Effector memory CD8-positive, alpha-beta T cell (primary cell): ENCODE measurements at places on chromosomes 13 and 19.

DNA sequence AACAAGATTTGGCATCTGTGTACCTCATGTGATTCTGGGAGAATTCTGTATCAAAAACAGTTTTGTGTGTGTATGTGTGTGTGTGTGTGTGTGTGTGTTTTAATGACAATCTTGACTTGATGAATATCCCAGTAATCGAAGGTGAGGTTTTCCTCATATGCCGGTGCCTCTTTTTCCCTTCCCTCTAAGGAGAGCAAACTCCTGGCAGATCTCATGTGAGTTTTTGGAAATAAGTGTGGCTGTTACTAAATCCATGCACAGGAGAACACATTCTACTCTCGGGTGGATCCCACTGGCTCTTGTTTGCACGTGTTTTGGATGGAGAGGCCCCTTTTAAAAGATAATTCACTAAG, 29.0 kb upstream of the CEBPG start:
- H3K4me3 ChIP-seq = no peak overlapping the region
- no peaks in the 10 kb centered on the region for H3K36me3 ChIP-seq

DNA sequence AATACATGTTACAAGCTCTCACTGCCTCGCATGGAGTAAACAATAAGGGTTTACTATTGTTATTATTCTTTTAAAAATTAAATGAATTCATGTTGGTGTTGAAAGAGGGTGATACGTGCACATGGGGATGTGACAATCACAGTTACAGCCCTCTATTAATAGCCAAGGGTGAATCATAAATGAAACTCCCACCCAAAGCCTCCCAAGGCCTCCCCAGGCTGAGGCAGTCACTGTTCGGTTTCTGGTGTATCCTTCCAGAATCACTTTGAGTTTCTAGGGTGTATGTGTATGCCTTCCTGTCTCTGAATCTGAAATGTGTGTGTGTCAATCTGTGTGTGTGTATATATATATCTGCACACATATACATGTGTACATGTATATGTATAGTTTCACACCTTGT, 73.4 kb downstream of the AKAP11 start:
- no peaks in the 10 kb centered on the region for H3K27me3 ChIP-seq
- no peaks in the 10 kb centered on the region for H3K36me3 ChIP-seq
- no peaks in the 10 kb centered on the region for H3K4me1 ChIP-seq
- H3K27ac ChIP-seq = no peak overlapping the region
- no peak for DNase-seq

- no peak overlapping the region for H3K4me3 ChIP-seq
- peaks cover 2% of the 10 kb centered on the region for H3K4me1 ChIP-seq
- DNase-seq = no peak
- H3K27ac ChIP-seq = no peak overlapping the region
- peaks cover 4% of the 10 kb centered on the region for H3K27me3 ChIP-seq
Measured at GRCh38 chr13:50720861-50721671, 122.4 kb downstream of the DLEU7 start.

- H3K27ac ChIP-seq = no peak overlapping the region
- no peak for DNase-seq
- H3K4me1 ChIP-seq = no peaks in the 10 kb centered on the region
- H3K36me3 ChIP-seq = peaks cover 2% of the 10 kb centered on the region
- H3K27me3 ChIP-seq = peaks cover 30% of the 10 kb centered on the region
Measured at GRCh38 chr19:49264258-49264657, 60.7 kb downstream of the SLC6A16 start.

GRCh38 chr13:114015969-114016295, 42.1 kb upstream of the C13orf46 start:
- H3K4me1 ChIP-seq = peaks cover 2% of the 10 kb centered on the region

- no peak overlapping the region for H3K4me3 ChIP-seq
- no peak overlapping the region for H3K27ac ChIP-seq
- H3K4me1 ChIP-seq = no peaks in the 10 kb centered on the region
- DNase-seq = no peak
- H3K36me3 ChIP-seq = no peaks in the 10 kb centered on the region
Measured at GRCh38 chr13:25084096-25084495, 11.8 kb upstream of the PABPC3 start.

- peaks cover 60% of the 10 kb centered on the region for H3K4me1 ChIP-seq
- no peak overlapping the region for H3K27ac ChIP-seq
- H3K4me3 ChIP-seq = peak overlapping the region; percentile 47
Measured at GRCh38 chr13:21594715-21595545, 9.0 kb downstream of the MICU2 start.

- no peak overlapping the region for H3K4me3 ChIP-seq
- no peak overlapping the region for H3K27ac ChIP-seq
- no peak for DNase-seq
- no peaks in the 10 kb centered on the region for H3K27me3 ChIP-seq
- peaks cover 26% of the 10 kb centered on the region for H3K4me1 ChIP-seq
Measured at GRCh38 chr19:38632476-38633213, 13.7 kb downstream of the EIF3K start.

GRCh38 chr13:74966814-74967424, 515.0 kb downstream of the TBC1D4 start:
- no peaks in the 10 kb centered on the region for H3K4me1 ChIP-seq
- no peak for DNase-seq
- no peaks in the 10 kb centered on the region for H3K36me3 ChIP-seq
- H3K4me3 ChIP-seq = no peak overlapping the region
- no peak overlapping the region for H3K27ac ChIP-seq

GRCh38 chr19:18607226-18608101, 865 bp upstream of the CRLF1 start:
- H3K27ac ChIP-seq = no peak overlapping the region
- H3K36me3 ChIP-seq = peaks cover 3% of the 10 kb centered on the region
- DNase-seq = no peak
- H3K4me1 ChIP-seq = peaks cover 20% of the 10 kb centered on the region
- H3K4me3 ChIP-seq = peak overlapping the region; percentile 47

- H3K27me3 ChIP-seq = no peaks in the 10 kb centered on the region
- H3K36me3 ChIP-seq = peaks cover 6% of the 10 kb centered on the region
Measured at GRCh38 chr13:41267106-41267505, 3.7 kb upstream of the MTRF1 start.
